Stimulated activated CD8-positive, alpha-beta memory T cell treated with anti-CD3 and anti-CD28 coated beads, Interleukin-15, amount 100 ng/mL, for 24 hours (primary cell): ENCODE measurements at places on chromosomes 5 and 9.

DNA sequence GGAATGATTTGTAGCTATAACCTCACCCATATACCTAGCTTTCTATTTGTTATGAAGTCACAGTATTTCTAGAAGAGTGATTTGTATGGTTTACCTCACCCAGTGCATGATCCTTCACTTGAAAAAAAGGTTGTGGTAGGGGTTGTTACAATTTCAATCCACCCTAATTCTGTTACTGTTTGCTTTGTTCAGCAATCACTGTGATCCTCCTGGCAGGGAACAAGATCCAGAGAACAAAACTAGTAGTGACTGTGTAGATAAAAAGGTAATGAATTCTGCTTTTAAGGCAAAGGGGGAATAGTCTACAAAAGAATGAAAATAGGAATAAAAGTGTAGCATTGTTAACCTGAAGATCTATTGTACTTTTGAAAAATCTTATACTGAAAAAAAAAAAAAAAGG, 191.3 kb upstream of the SH3GL2 start:
- DNase-seq = no peak

GRCh38 chr5:119289438-119290044, 66.3 kb upstream of the TNFAIP8 start:
- no peak for DNase-seq

- DNase-seq = peak; percentile 15
Observed at GRCh38 chr5:76818844-76819831, at the start of gene F2RL1. TSS of gene F2RL1 (plus strand) at chr5:76819030. CDS start at chr5:76819183, 153 bp downstream.

GRCh38 chr9:105503881-105504280, 54.0 kb upstream of the FKTN start:
- DNase-seq = no peak

- no peak for DNase-seq
Observed at GRCh38 chr5:107324809-107325208, 345.9 kb downstream of the EFNA5 start.

DNA sequence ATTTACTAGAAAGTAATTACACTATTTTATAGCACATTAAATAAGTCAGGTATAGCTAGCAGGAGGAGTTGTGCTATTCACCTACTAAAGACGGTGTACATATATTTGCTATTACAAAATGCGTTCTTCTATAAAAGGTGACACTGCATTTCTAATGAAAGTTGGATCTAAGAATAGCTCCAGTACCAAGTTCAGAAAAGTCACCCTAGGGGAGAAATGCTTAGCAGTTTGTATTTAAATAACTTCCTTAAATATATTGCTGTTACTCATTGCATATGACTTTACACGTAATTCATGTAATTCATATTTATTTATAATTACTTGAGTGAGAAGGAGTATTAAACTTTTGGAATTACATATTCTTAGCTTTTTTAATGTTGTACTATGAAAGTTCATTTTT, 7.0 kb upstream of the SUB1 start:
- DNase-seq = no peak

GRCh38 chr5:136109453-136110135, 23.1 kb upstream of the SMAD5 start:
- DNase-seq = no peak

DNA sequence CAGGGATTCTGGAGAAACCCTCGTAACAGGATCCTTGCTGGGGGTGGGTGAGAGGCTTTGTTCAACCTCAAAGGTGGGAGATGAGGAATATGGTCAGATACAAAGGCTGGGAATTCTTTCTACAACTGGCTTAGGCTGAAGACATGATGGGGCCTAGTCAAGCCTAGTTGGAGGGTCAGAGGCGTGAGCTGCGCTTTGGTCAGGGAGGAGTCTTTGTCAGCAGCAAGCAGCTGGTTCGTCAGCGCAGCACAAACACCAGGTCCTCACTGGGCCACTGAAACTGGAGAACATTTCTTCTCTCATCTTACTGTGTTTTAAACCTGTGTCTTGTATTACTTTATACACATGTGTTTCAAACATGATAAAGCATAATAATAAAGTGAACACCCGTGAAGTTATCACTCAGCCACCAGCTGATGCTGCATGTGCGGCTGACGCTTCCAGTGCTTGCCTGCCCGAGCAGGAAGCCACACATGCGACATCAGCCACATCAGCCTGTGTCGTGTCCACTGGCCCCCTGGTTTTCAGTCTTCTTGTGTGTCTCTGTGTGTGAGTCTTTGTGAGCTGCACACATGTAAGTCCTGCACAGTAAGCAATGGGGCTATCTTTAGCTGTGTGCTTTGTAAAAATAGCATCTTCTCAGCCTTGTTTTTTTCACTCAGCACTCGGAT, 81.5 kb downstream of the WNK2 start:
- no peak for DNase-seq

DNA sequence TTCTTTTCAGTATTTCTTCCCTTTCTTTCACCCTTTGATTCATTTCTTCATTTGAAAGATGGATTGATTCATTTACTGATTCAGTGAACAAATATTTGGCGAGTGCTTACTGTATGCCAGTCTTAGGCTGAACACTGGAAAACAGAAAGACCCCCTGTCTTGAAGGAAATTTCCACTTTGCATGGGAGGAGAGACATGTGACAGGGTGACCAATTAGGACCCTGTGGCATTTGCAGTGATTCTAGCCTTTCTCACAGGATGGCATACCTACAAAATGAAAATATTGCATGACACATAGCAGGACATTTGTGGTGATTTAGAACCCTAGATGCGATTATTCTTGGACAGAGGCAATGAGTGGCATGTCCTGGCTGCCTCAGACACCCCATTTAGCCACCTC, 407.2 kb upstream of the SGCD start:
- no peak for DNase-seq

- DNase-seq = peak; percentile 12
Observed at GRCh38 chr5:81779125-81779915, 28.4 kb upstream of the SSBP2 start.

DNA sequence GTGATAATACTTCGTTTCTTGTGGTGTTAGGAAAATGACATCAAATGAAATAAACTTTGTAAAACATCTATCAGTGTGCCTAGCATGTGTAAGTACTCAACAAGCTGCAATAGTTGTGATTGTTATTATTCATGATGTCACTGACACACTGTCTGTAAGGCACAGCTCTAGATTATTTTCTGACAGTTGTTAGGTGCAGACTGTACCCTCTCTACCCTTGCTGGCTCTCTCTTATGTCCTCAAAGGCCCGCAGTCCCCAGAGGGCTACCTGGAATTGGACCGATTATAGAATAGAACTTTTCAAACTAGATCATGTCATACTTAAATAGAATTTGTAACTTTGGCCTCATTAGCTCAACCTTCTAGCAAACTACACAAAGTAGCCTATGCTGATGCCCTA, 65.9 kb upstream of the VCAN start:
- no peak for DNase-seq

DNA sequence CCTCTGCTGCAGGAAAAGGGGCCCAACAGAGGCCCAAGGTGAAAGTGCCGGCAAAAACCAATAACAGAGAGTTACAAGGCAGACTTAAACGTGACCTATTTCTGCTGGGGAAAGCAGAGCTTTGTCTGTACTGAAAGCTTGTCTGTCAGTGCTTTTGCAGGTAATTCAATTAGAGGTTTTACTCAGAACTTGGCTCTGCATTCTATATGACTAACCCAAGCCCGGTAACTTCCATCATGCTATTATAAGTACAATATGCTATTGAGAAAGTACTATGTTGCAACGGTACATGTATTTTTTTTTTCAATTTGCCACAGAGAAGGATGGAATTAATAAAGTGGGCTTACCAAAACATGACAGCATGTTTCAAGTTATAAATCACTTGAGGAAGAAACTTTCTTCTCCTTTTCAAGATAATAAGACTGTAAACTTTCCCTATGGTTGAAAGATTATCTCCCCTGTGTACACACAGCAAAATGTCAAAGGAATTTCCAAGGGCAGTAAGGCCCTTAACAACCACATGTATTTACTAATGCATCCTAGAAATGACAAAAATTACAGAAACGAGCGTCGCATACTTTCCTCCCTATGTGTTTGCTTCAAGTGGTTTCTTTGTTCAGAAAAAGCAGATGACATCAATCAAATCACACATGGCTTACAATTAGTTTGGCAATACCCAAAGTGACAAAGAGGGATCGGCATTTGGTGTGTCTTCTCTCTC, 282.4 kb downstream of the EFNA5 start:
- no peak for DNase-seq

GRCh38 chr5:76542887-76543690, 80.1 kb downstream of the F2RL2 start:
- no peak for DNase-seq

DNA sequence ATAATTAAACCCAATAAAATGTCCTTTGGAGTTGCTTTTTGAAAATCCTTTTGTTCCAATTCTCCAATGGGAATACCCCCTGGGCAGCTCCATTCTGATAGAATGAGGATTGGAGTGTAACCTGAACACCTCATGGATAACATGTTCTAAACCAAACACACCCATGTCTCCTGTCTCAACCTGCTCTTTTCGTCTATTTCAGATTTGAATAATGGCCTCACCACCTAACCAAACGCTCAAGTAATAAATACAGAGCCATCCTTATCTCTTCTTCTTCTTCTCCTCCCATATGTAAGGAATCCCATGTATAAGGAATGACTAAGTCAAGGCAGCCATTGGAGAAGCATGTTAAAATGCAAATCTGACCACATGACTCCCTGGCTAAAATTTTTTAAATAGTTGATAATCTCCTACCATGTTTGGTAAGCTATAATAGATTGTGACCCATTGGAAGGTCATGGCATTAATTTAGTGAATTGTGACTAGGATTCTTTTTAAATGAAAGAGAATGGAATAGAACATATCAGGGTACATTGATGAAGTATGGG, 26.0 kb downstream of the ELL2 start:
- DNase-seq = no peak

- no peak for DNase-seq
Observed at GRCh38 chr5:153797484-153797883, 241.2 kb downstream of the FAM114A2 start.

GRCh38 chr9:134548185-134548584, 93.4 kb upstream of the COL5A1 start:
- no peak for DNase-seq

DNA sequence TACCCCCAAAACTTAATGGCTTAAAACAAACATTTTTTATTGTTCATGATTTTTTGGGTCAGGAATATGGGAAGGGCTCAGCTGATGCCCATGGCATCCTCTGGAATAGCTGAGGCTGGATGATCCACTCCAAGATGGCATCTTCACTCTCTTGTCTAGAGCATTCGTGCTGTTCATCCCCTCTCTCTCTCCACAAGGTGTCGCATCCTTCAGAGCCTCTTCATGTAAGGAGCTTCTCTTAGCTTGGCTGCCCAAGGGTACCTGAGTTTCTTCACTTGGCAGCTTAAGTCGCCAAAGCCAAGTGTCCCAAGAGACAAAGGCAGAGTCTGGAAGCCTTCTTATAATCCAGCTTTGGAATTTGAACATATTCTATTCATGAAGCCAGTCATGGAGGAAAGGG, 294.7 kb downstream of the CHSY3 start:
- DNase-seq = no peak

DNA sequence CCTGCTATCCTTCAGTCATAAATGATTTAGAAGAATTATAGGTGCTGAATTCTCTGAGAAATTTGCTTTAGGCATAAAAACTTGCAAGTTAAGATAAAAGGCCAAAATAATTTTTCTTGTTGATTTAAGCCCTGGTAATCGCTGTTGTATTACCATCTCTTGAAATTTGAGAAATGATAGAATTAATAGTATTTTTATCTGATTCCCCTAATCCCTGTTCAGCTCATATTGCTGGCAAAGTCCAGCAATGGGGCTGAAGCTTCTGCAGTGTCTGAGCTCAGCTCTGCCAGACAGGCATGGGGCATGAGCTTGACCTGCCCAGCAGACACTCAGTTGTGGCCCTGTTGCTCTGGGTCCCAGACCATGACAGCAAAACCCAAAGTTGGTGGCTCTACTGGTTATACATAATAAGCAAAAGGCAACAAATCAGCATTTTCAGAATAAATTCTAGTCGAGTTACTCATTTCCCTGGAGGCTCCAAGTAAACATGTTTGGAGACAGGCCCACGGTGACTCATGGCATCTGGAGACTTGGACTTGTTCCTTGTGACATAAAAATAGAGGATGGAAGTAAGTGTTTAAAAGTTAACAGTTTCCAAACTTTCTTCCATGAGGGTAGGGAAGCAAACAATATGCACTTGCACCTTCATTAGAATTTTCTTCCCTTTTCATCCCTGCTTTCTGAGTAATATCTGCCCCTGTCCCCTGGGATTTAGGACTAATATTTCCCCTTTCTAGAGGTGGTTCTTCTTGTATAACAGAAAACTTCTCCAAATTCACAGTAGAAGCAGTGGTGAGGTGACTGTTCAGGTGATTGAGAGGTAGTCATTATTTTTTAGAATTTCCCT, 60.2 kb upstream of the SLC2A8 start:
- no peak for DNase-seq

DNA sequence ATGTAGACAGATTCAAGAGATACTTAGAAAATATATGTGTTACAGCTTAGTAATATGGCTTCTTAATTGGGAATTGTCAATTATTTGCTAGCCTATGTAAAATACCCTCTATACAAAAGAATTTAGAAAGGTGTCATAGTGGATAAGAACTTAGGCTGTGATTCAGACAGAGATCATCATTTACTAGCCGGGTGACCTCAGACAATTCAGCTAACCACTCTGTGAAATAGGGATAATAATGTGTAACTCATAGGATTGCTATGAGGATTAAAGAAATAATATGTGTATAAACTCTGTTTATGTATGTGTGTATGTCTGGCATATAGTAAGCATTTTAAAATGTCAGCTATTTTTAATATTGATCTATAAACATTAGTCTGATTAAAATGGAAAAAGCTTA, 5.9 kb upstream of the LARS1 start:
- DNase-seq = no peak

GRCh38 chr9:121286973-121287741, 19.2 kb downstream of the GSN start:
- DNase-seq = no peak

DNA sequence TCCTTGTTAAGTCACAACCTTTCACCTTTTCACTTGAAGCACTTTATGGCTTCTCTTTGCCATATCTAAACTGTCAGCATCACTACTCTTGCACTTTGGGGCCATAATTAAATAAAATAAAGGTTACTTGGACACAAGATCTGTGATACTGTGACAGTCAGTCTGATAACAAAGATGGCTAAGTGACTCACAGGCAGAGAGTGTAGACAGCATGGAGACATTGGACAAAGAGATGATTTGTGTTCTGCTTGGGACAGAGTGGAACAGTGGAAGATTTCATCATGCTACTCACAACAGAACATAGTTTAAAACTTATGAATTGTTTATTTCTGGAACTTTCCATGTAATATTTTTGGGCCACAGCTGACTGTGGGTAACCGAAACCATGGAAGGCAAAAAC, 81.7 kb upstream of the SMC5 start:
- no peak for DNase-seq

DNA sequence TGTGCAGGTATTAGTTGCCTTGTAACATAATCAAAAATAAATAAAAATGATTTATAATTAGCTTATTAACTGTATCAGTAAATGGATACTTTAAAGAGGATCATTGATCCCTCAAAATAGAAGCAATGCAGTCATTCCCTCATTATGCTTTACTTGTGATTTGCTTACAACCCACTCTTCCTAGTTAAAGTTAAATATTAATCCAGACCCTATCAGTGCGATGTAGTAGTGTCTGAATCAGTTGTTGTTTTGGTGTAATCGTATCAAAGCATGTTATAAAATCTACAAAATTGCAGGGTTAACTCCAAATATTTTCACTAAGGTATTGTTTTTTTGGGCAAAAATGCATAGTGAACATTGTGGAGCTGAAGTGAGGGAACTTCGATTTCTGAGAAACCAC, 17.6 kb downstream of the TENT4A start:
- no peak for DNase-seq
